Vagina (tissue), 2 donors: ENCODE measurements at places on chromosomes 6 and 20.
A peak's percentile ranks its signal among the peaks of the same experiment; 100 is the strongest.

GRCh38 chr20:60785785-60786184 lies 466.3 kb upstream of the CDH4 start:
- H3K27ac ChIP-seq, result no peak overlapping the region
- no peaks in the 10 kb centered on the region for H3K4me1 ChIP-seq

GRCh38 chr20:9331707-9332435 lies 182.5 kb upstream of the LAMP5 start:
- H3K27me3 ChIP-seq, result no peaks in the 10 kb centered on the region
- no peak overlapping the region for H3K27ac ChIP-seq
- H3K4me1 ChIP-seq, result no peaks in the 10 kb centered on the region
- H3K4me3 ChIP-seq, result no peak overlapping the region
- DNase-seq, result no peak

DNA sequence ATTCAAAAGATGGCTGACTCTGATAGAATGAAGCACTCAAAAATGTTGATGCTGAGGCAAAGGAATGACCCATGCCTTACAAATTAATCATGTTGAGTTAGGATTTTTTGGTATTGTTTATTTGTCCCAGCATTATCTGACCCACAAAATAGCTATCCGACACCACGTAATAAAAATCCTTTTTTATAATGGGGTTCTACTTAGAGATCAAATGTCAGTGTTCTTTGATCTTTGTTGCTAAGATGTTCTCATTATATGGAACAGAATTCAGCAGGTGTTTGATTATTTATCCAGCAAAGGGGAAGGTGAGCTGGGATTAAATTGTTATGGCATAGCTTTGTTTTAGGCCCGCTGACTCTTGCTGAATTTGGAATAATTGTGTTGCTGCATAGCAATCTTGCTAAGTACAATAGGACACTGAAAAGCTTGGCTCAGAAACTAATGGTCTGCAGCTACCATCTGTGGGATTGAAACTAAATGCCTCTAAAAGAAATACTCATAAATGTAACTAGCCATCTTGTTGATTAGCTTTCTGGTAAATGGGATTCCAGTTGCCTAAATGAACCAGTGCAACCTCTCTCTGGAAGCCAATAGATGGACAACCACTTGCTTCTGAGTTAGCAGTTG lies 180.2 kb upstream of the HDAC2 start:
- no peaks in the 10 kb centered on the region for H3K36me3 ChIP-seq
- DNase-seq, result no peak
- no peak overlapping the region for H3K27ac ChIP-seq
- H3K4me1 ChIP-seq, result no peaks in the 10 kb centered on the region
- H3K4me3 ChIP-seq, result no peak overlapping the region
- H3K27me3 ChIP-seq, result no peaks in the 10 kb centered on the region

DNA sequence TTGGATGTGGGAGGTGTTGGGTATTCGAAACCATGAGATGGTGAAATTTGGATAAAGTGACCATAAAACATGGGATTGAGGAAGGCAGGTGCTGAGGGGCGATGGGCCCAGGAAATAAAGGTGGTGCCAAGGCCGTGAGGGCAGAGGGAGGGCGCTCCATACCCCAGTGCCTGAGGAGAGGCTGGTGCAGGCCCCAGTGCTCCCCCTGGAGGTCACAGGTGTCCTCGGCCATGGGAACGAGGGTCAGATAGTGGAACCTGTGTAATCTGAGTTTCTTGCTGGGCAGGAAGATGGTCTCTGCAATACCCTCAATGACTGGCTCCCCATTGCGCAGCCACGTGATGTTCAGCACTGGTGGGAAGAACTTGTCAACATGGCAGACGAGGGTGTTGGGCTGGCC lies 16.2 kb downstream of the HLA-DPB1 start:
- no peaks in the 10 kb centered on the region for H3K27me3 ChIP-seq
- H3K27ac ChIP-seq, result no peak overlapping the region
- no peaks in the 10 kb centered on the region for H3K4me1 ChIP-seq
- DNase-seq, result no peak
- no peaks in the 10 kb centered on the region for H3K36me3 ChIP-seq
- H3K4me3 ChIP-seq, result no peak overlapping the region

DNA sequence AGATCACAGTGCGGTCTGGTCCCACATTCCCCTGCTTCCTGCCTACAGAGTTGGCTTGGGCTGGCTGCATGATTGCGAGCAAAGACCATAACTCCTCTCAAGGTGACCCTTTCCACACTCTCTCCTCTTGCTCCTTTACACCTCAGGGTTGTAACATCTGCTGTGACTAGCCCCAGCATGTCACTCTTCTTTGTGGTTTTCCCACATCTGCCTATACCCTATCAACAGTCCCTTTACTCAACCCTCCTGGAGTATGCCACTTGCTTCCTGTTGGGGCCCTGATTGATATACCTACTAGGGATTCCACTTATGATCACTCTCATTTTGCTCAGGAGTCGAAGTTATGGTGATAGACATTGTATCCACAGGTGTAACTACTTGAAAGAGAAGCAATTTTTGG lies 58.9 kb upstream of the SGK1 start:
- H3K4me3 ChIP-seq, result no peak overlapping the region
- no peaks in the 10 kb centered on the region for H3K27me3 ChIP-seq
- H3K27ac ChIP-seq, result no peak overlapping the region
- H3K4me1 ChIP-seq, result peaks cover 18% of the 10 kb centered on the region
- DNase-seq, result no peak

DNA sequence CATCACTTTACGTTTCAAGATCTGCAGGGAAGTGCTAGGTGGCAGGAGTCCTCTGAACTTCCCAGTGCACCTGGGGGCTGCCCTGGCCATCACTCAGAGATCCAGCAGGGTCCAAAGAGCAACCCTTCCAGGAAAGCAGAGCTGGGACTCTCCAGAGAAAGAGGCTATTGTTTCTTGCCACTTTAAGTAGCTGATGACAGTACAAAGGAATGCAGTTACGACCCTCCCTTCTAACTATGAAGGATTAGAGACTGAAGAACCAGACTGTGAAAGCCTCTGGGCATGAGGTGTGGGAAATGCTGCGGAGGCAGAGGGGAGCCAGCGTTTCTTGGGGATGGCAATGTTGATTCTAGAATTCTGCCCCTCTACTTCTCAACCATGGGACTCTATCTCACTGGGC lies 189.1 kb upstream of the SUPT3H start:
- DNase-seq, result no peak
- peaks cover 8% of the 10 kb centered on the region for H3K4me1 ChIP-seq
- no peak overlapping the region for H3K27ac ChIP-seq
- no peaks in the 10 kb centered on the region for H3K36me3 ChIP-seq
- no peak overlapping the region for H3K4me3 ChIP-seq

DNA sequence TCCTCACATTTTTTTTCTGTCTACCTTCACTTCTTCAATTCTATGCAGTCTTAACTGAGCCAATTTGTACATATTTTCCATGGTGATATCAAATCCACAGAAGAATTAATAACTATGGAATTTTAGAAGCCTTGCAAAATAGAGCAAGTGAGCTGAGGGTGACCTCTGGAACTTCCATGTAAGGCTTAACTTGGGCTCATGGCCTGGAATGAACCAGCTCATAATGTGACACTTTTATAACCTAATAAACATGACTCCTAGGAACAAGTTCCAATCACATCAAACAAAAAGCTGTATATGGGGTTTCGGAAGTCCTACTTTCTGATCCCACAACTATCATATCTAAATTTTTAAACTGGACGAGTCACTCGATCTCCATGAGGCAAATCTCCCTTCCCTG lies 232.4 kb downstream of the FOXA2 start:
- no peaks in the 10 kb centered on the region for H3K36me3 ChIP-seq
- no peaks in the 10 kb centered on the region for H3K4me1 ChIP-seq
- H3K27ac ChIP-seq, result no peak overlapping the region
- H3K27me3 ChIP-seq, result no peaks in the 10 kb centered on the region
- H3K4me3 ChIP-seq, result no peak overlapping the region
- DNase-seq, result no peak

DNA sequence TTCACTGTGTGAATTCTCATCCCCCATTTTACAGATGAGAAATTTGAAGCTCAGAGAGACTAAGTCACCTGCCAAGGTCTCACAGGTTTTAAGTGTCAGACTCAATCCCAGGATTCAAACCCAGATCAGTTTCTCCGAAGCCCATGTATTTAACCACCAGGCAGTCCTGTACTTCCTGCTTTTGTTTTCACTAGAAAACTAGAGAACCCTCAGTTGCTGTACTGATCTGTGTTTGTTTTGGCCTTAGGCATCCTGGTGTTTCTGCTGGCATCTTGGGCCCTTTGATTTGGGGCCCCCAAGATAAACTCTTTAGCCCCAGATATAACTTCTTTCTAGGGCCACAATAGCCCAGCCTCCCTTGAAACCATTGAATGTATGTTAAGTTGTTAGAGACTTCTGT lies 36.5 kb downstream of the PPP1R16B start:
- H3K27me3 ChIP-seq, result no peaks in the 10 kb centered on the region
- H3K36me3 ChIP-seq, result no peaks in the 10 kb centered on the region
- DNase-seq, result no peak
- H3K4me1 ChIP-seq, result no peaks in the 10 kb centered on the region
- no peak overlapping the region for H3K4me3 ChIP-seq

DNA sequence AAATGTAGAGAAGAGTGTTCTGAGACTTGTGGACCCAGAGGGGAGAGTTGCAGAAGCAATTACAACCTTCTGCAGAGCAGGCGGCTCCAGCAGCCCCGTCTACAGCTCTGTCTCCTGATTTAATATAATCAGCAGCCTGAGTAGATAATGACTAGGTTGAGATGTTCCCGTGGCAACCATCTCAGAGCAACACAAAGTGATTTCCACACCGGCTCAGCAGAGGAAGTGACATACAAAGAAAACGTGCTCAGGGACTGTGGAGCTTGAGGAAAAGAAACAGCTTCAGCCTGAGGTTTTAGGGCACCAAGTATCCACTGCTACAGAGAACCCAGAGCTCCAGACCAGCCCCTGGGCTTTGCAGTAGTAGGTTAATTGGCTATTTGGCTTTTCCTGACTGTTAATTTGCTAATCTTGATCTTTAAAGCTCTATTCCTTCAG lies 136.4 kb downstream of the MTFR2 start:
- H3K4me1 ChIP-seq, result peaks cover 9% of the 10 kb centered on the region
- peak overlapping the region; percentile 7 for H3K27ac ChIP-seq
- no peak for DNase-seq
- H3K27me3 ChIP-seq, result no peaks in the 10 kb centered on the region
- no peaks in the 10 kb centered on the region for H3K36me3 ChIP-seq
- H3K4me3 ChIP-seq, result no peak overlapping the region

DNA sequence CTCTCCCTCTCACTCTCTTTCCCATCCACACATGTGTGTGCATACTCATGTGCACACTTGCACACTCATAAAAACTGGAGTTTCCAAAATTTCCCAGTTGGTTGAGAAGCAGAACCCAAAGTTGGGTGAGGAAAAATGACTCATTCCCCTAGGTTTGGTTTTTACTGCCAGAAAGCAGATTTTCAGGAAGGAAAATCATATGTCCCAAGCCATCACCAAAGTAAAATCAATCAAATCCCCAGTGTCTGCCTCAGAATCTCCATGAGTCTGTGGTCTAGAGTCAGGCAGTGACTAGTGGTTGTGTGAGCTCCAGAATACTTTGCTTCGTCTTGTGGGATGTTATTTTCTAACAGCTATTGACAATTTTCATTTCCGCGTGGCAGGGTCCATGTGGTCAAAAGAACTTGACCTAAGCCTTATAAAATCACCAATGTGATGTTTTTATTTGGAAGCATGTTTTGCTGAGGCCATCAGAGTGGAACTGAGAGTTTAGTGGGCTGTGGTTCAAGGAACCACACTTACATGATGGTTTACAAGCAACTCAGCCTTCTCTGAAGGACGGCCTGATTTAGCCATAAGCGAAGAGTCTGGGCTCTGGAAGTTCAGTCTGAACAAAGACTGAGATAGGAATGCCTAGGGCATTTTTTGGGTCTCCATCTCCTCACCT lies 81.9 kb upstream of the CCN6 start:
- H3K36me3 ChIP-seq, result no peaks in the 10 kb centered on the region
- peak overlapping the region; percentile 45 for H3K27ac ChIP-seq
- no peak overlapping the region for H3K4me3 ChIP-seq
- H3K27me3 ChIP-seq, result no peaks in the 10 kb centered on the region

DNA sequence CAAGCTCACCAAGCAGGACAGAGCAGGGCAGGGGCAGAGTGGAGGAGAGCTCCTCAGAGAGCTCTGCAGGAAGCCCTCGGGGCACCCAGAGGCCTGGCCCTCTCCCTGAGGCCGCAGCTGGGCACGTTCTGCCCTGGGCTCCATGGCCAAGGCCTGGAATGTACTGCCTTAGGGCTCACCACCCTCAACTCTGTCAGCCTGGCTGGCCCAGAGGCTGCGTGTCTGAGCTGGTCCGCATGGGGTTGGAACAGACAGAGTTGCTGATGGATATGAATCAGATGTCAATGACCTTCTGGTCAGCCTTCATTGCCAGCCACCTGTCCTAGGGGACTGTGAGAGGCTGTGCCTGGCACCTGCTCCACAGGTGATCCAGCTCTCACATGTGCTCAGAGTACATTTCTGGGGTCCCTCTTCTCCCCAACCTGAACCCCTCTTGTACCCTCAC lies 33.2 kb upstream of the PCMTD2 start:
- H3K4me1 ChIP-seq, result peaks cover 16% of the 10 kb centered on the region
- H3K27me3 ChIP-seq, result no peaks in the 10 kb centered on the region
- H3K36me3 ChIP-seq, result no peaks in the 10 kb centered on the region
- DNase-seq, result no peak
- H3K4me3 ChIP-seq, result no peak overlapping the region
- H3K27ac ChIP-seq, result no peak overlapping the region

- no peak for DNase-seq
- H3K27me3 ChIP-seq, result no peaks in the 10 kb centered on the region
- H3K36me3 ChIP-seq, result no peaks in the 10 kb centered on the region
- H3K4me3 ChIP-seq, result no peak overlapping the region
Observed at GRCh38 chr20:1434571-1435336, 31.9 kb downstream of the NSFL1C start.

- H3K27ac ChIP-seq, result no peak overlapping the region
- no peaks in the 10 kb centered on the region for H3K27me3 ChIP-seq
- no peak overlapping the region for H3K4me3 ChIP-seq
- no peaks in the 10 kb centered on the region for H3K36me3 ChIP-seq
- DNase-seq, result no peak
- H3K4me1 ChIP-seq, result no peaks in the 10 kb centered on the region
Observed at GRCh38 chr6:150327117-150327774, 41.6 kb upstream of the IYD start.

DNA sequence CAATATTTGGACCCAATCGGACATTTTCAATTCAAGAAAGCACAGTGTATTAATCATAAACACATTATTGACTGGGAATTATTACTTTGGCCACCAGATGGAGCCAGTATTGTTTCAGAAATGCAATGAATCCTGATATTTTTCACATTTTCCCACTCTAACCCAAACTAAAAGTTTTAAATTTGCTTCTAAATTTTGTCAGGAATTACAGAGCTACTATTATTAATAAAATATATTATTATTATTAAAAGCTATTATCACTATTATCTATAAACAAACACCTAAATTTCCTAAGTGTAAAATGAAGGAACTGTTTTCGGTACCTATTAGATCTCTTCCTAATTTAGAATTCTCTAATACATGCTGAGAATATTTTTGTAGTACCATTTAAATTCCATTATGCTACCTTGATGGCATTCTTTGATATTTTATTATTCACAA lies 245.3 kb downstream of the OGFRL1 start:
- H3K36me3 ChIP-seq, result no peaks in the 10 kb centered on the region
- no peaks in the 10 kb centered on the region for H3K4me1 ChIP-seq
- H3K27me3 ChIP-seq, result no peaks in the 10 kb centered on the region
- H3K27ac ChIP-seq, result no peak overlapping the region
- no peak overlapping the region for H3K4me3 ChIP-seq

GRCh38 chr6:53360093-53360912 lies 11.6 kb upstream of the ELOVL5 start:
- no peaks in the 10 kb centered on the region for H3K36me3 ChIP-seq
- H3K4me1 ChIP-seq, result peaks cover 10% of the 10 kb centered on the region
- H3K27ac ChIP-seq, result peak overlapping the region; percentile 96
- DNase-seq, result no peak
